ENCODE measurements at places on chromosomes 11 and 22.

DNA sequence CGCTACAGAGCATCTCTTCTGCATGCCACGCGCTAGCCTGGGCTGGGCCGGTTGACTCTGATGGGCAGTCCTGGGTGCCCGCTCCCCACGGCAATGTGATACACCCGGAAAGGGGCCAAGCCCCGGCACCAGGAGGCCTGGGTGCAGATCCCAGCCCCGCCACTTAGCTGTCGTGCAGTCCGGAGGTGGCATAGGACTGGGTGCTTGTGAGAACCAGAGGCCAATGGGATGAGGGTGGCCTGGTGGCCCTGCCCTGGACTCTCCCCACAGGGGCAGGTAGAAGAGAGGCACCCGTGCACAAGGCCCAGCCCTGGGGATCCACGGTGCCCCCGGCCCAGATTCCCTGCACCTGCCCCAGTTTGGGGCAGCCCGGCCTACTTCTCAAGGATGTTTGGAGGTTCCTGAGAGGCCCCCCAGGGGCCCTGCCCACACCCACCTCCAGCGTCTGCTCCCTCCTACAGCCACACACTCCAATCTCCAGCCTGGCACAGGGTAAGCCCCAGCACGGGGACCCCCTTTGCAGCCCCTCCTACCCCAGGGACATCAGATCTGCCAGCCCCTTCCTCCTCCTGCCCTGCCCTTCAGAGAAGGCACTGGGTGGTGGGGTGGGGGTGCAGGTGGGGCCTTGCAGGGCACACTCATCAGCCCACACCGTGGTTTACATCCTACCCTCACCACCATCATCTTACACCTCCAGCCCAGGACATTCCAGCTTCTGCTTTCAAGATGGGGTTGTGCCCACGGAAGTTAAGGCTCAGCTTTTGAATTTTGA lies 66.9 kb downstream of the CYTH4 start:
- DNase-seq: no peak

DNA sequence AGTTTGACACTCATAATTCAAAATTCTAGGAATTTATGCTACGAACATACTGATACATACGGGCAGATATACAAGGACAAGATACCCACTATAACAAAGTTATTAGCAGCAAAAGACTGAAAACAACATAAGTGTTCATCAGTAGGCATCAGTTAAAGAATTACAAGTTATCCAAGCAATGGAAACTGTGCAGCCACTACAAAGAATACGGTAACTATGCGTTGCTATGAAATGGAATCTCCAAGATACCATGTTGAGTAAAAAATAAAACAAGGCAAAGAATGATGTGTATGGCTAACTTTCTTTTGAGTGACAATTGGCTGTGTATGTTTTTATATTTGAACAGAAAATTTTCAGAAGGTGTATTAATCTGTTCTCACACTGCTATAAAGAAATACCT lies 151.7 kb downstream of the ADAMTS15 start:
- no peak for DNase-seq

- DNase-seq: peak; percentile 68
Measured at GRCh38 chr11:96169250-96169649, 173.7 kb downstream of the MAML2 start.

DNA sequence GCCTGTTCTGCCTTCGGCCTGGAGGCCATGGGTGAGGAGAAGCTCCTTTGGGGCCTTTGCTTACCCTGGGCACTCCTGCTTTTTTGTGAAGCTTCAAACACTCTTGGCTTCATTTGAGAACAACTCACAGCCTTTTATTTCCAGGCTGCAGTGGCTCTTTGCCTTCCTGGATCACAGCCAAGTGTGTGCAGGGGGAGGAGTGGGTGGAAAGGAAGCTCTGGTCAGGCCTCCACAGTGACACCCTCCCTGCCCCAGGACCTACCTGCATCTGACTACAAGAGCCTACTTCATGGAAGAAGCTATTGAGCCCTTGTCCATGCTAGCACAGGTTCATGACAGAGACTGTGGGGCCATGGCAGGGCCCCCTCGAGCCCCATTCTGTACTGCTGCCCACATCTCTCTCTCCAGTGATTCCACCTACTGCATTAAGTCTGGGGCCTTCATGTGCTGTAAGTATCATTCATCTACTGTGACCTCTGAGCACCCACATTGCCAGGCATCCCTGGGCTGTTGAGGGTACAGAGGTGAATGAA lies 52.3 kb downstream of the GAB4 start:
- DNase-seq: peak; percentile 29

DNA sequence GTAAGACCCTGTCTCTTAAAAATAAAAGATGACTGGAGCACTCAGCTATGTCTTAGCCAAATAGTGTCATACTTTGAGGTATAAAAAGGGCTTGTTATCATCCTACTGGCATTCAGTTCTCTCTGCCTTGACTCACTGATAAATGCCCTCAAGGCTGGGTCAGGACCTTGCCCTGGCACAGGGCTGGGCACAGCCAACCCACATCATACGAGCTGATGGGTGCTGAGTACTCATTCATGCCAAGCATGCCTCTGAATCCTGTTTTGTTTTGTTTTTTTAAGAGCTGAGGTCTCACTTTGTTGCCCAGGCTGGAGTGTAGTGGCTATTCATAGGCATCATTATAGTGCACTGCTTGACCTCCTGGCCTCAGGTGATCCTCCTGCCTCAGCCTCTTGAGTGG lies 1.9 kb downstream of the SMTNL1 start:
- no peak for DNase-seq

DNA sequence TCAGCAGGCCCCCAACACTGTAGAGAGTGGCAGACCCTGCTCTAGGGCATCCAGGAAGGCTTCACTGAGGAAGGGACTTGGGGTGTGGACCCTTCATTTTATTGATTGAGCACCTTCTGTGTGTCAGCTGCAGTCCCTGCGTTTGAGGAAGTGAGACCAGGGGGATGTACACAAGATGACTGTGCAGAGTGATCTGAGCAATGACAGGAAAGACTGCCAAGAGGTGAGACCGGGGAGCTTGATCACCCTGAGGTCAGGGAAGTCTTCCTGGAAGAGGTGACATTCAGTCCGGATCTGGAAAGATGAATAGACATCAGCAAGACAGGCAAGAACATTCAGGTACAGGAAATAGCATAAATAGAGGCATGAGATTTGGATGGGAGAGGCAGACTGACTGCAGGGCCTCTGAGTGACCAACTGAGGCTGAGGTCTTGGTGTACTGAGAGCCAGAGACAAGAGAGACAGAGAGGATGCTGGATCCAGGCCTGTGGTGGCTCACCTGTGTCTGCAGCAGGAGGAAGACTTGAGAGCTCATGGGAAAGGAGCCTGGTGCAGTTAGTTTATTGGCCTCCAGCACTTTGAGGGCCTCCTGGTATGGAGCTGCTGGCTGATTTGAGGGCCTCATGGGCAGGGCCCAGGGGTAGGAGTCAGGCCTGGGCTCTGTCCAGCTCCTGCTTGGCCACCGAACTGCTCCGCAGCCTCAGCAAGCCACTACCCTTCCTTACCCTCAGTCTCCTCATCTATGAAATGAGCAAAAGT lies 5.2 kb downstream of the DGAT2 start:
- DNase-seq: no peak

DNA sequence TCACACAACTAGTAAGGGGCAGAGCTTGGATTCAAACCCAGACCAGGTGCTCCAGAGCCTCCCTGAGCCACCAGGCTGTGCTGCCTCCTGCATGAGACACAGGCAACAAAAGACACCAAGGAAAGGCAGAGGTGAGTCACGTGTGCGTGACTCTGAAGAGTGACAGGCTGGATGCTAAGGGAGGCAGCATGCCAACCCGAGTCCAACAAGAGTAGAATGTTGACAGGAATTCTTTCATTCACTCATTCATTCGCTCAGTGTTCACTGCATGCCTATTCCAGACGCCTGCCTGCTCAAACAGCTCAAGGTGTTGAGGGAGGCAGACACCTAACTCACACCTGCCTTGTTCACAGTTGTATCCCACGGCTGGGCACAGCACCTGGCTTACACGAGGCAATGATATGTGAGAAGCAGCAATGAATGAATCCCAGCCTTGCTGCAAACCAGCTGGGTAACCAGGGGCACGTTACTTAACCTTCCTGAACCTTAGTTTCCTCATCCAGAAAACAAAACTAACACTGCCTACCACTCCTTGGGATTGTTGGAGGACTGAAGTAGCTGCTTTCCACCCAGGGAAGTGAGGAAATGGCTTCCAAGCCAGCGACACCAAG lies 73.8 kb upstream of the ARFGAP3 start:
- DNase-seq: no peak

DNA sequence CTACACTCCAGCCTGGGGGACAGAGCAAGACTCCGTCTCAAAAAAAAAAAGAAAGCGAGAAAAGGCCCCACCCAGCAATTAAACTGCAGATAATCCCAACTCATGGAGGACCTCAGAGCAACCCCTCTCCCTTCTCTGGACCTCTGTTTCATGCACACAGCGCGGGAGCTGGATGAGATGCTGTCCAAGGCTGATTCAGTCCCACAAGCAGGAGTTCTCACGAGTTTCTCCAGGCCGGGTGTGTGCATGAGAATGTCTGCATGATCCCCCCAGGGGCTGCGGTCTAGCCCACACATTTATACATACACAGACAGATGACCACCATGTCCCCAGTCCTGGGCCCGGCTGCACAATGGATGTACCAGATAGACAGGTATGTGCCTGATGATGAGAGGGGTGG lies 19.4 kb downstream of the ELFN2 start:
- no peak for DNase-seq

GRCh38 chr22:32079130-32080089 lies 36.3 kb downstream of the SLC5A1 start:
- DNase-seq: no peak

DNA sequence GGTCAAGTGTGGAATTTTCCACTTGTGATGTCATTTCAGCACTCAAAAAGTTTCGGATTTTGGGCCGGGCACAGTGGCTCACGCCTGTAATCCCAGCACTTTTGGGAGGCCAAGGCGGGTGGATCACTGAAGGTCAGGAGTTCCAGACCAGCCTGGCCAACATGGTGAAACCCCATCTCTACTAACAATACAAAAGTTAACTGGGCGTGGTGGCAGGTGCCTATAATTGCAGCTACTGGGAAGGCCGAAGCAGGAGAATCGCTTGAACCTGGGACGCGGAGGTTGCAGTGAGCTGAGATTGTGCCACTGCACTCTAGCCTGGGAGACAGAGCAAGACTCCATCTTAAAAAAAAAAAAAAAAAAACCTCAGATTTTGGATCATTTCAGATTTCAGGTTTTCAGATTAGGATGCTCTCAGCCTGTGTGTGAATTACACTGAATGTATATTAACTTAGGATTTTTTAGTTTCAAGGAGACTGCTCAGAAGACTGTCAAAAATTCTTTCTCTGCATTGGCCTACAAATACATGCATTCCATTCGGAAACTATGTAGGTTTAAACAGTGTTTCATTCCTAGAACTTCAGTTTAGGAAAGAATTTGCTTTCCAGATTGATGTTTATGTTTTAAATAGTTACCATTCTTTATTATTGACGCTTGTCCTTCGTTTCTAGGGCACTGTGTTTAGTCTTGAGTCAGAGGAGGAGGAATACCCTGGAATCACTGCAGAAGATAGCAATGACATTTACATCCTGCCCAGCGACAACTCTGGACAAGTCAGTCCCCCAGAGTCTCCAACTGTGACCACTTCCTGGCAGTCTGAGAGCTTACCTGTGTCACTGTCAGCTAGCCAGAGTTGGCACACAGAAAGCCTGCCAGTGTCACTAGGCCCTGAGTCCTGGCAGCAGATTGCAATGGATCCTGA lies 48.0 kb downstream of the BID start:
- no peak for DNase-seq

DNA sequence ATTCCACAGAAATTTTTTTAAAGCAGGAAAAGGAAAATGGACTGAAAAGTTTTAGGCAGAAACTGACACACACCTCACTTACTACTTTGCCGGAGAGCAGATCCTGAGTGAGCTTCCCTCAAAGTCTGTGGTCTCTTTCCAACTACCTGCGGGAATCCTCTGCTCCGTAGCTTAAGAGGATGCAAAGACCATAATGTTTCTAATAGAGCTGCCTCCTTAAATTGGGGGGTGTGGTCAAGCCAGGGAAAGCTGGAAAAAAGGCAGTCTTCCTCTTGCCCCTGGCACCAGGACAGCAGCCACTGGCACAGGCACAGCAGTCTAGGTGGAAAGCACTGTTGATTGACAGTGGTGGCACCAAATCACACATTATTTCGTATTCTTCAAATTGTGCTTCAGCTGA lies at the start of gene ETS1:
ETS1 (minus strand) TSS at position 144 of the 400 bp plus-strand sequence. CDS start 14,428 bp downstream, outside the sequence.
- no peak for DNase-seq

DNA sequence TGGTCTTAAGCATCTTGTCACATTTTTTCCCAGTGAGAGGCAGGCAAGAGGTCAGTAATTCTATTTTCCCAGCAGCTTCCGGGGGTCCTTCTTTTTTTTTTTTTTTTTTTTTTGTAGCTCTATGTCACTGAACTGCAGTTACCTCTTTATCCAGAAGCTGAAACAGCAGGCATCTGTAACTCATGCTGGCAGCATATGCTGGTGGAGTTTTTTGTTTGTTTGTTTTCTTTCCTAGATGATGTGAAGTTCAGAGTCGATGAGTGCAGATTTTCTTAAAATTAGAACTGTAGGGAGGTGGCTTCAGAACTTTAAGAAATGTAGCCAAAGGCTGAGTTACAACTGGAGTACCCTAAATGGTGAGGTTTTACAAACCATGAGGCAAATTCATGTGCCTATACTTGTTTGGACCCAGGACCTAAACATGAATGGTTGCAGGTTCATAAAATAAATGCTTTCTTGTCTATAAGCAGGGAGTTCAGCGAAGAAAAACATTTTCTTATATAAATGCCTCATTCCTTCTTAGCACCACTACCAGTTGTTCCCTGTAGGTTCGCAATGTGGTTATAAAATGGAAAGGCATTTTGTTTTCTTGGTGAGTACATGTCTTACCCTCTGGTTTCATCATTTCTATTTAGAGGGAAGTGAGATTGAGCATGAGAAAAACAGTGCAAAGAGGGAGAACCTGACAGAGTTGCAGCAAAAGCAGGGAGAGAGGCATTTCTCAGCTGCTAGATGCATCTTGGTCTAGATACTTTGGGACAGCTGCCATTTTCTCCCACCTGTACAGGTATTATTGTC lies 84.0 kb downstream of the TRIM44 start:
- DNase-seq: no peak

DNA sequence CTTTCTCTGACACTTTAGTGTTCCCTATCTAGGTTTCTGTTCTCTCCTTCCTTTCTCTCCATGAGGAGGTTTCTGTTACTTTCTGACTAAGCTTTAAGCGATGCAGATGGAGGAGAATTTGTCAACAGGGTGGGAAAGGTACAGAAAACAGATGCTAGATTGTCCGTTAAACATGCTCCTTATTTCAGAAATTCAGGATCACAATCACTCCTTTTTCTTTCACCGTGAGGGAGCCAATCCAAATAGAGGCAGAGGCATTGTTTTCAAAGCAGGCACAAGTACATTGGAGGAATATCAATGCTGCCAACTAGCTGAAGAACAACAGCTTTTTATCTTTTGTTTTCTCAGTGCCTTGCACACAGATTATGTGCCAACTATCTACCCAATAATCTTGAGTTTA lies 215.7 kb upstream of the FOLH1 start:
- DNase-seq: no peak

DNA sequence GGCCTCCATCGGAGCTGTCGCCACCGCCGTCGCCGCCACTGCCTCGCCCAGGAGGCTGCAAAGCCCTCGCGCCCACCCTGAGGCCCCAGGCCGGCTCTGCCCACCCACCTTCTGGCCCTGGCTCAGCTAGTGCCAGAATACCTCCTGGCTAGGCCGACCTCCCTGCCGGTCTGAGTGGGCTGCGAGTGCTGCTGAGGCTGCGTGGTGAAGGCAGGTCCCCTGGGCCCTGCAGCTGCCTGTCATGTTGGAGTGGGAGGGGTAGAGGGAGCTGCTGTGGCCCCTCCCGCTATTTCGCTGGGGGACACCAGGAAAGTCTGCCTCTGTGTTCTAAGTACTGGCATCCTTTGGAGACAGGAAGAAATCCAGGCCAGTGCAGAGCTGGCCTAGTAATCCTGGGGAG lies 34.2 kb downstream of the LRRC10B start:
- no peak for DNase-seq

GRCh38 chr11:126646701-126647557 lies 291.4 kb downstream of the ST3GAL4 start:
- no peak for DNase-seq
